NCI-H510A treated with DMSO at 0.1 percent for 48 hours (cell line): ENCODE measurements at places on chromosomes 2 and 18.

DNA sequence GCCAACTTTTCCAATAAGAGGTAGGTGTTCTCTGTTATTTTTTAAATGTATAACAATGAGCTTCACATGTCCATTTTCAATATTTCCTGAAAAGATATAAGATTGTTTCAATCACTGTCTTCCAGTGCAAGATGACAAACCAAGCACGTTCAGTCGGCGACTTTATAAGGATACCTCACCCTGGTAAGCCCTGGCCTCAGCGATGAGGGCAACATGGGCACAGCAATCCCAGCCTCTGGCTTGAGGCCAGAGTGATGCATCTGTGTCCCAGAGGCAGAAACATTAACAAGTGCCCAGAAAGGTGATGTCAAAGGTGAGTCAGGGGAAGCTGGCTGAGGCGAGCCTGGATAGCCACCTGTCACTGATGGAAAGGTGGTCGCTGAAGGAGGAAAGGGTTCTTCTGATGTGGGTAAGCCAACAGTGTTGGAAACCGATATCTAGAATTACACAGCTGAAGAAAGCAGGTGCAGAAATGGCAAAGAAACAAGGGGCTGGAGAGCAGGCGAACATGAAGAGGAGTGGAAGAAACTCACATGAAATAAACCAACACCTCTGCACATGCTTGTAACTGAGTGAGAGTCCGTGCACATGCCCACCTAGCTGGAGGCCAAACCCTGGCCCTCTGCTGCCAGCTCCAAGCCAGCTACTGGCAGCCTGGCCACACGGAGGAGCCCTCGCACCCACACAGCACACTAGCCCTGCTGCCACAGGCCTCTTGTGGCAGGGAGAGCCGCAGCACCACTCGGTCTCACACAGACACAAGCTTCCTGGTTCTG lies 65.5 kb downstream of the FBXO15 start:
- DNase-seq = peak; percentile 85

DNA sequence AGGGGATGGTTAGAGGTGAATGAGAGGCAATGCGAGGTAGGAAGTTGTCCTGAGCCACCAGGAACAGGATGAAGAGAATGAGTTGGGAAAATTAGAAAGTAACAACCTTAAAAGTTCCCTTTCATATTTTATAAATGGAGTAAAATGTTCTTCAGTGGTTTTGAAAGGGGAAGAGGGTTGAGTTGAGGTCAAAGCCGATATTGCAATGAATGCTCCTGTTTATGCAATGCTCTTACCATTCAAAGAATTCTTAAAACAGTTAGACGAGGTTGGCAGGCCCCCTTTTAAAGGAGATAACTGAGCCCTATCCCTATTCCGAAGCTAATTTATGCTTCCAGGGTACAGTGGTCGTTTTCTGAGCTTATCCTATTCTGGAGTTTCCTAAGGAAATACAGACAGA lies 2110.3 kb upstream of the CELF4 start:
- DNase-seq = no peak

DNA sequence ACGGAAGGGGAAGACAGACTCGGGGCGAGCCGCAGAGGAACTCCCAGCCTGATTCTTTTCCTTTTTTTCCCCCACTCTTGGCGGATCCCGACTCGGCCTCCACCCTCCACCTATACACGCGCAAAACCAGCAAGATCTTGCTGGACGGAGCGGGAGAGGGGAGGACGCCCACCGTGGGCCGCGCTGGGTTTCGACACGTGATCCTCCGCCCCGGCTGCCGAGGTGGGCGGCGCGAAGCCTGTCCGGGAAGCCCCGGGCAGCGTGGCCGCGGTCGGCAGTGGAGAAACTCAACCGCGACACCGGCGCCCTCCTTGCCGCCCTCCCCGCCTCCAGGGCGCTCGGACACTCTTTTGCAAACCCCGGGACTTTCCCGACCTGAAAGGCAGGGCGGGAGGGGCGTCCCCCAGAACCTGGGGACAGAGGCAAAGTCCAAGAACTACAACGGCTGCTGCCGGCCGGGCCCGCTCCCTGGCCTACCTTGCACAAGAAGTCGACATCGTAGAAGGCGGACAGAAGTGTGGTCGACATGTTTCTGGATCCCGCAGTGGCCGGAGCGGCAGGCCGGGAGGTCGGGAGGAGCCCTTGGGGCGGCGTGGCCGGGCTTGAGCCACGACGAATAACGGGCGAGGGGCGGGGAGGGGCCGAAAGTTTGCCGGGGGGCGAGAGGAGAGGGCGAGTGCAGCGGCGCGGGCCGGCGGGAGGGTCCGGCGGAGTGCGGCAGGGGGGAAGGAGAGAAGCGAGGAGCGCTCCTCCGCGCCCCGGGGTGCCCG lies 433 bp downstream of the ZFP36L2 start:
- DNase-seq = peak; percentile 30

DNA sequence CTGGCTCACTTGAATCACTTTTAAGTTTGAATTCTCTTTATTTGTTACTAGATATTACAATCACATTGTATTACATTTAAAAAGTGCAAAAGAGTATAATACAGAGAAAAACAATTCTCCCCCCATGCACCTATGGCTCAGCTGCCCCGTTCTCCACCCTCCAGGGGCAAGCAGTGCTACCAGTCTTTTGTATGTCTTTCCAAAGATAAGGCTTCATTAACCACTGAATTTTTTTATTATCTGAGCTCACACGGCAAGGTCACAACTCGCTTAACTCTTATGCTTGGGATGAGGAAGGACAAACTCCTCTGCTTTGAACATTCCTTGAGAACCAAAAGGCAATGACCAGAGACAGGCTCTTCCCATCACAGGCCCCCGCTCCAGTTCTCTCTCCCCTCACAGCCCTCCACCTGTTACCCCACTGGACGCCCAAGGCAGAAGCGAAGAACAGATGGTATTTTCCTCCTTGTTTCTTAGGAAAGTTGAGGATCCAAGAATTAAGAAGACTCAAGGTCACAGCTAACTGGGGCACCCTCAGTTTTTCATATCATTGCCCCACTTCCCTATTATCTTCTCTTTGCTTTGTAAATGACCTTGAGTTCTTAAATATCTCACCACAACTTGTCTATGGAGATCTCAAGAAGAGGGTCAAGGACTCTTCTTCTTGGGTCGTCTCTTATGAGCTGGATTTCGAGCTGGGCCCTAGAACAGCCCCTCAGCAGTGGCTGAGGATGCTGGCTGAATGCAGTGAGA lies 30.1 kb downstream of the SH2D6 start:
- no peak for DNase-seq

DNA sequence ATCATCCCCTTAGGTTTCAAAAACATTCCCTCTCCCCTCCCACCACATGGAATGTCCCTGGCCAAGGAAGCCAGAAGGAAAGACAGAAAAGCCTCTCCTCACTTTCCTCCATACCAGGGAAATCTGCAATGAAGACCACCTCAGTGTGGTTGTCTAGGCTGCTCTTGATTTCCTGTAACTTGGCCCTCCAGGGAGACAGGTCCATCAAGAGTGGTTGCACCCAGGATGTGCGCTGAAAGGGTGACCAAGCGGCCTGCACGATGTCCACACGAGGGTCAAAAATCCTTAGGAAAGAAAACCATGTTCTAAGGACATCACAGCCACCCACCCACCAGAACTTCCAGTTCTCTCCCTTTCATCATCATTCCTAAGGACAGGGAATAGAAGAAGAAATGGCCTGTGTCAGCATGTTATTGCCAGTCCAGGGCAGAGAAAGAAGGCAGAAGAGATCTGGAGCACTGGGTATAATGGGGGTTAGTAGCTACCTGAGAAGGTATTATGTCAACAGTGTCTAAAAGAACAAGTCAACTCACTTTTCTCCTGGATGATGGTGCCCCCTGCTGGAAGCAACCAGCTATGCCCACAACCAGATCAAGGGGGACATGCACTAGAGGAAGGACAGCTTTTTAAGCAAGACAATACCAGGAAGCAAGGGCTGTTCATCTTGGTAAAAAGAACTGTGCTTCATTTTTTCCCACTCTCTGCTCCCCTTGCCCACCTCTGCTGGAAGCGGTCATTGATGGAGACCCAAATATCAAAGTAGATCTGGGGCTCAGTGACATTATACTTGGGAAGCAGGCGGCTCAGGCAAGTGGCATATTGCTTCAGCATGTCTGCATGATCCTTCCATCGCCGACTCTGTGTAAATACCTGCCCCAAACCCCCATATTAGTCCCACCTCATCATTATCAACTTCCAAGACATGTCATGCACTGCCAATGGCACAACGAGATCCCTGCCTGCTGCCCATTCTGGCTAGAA lies 9.3 kb downstream of the GGCX start:
- peak; percentile 85 for DNase-seq

- DNase-seq = no peak
Measured at GRCh38 chr18:47801817-47802216, 128.6 kb downstream of the SMAD2 start.

- DNase-seq = no peak
Measured at GRCh38 chr2:225122007-225122406, 79.7 kb upstream of the DOCK10 start.

GRCh38 chr2:134218930-134219658 lies 34.8 kb upstream of the MGAT5 start:
- peak; percentile 13 for DNase-seq

DNA sequence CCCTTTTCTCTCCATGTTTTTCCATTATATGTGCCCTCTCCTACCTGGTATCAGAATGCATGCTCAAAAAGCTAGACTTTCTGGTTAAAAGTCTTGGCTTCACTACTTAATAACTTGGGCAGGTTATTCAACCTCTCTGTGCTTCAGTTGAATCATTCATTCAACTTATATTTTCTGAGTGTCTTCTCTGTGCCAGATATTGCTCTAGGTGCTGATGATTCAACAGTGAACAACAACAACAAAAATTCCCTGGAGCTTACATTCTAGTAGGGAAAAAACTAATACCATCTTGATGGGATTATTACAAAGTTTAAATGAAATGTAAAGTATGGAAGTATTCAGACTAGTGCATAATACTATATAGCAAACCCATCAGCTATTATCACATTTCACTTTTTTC lies 55.2 kb downstream of the SOS1 start:
- DNase-seq = no peak

- no peak for DNase-seq
Measured at GRCh38 chr18:76264198-76264875, 230.7 kb downstream of the ZNF516 start.

DNA sequence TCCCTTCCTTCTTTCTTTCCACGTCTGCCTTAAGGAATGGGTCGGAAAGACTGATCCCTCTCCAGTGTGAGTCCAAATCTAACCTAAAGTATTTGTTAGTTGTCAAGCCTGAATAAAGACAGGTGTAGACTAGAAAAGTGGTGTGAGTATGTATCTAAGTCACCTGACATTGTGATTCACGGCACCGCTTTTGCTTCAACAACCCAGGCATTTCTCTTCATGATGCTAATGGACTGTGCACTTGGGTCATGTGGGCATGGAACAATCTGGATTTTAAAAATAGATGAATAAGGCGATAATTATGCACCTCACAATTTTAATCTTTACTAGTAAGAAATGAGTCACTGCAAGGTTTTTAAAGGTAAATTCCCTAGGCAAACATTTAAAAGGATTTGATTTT lies 107.5 kb downstream of the LIPG start:
- no peak for DNase-seq

DNA sequence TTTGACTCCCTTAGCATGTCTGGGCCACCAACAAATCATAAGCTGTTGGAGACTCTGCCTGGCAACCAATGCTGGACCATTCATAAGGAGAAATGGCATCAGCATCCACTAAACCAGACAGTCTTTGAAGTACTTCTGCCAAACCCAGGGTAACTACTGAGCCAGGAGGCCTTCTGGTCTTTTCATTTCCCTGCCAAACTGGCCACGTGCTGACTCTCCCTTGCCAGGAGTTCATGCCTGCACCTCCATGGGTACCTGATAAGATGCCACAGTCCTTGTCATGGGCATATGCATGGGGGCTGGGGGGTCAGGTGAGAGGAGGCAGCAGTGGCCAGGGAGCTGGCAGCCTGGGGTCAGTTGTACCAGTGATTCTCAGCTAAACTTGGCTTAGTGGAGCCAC lies 34.2 kb upstream of the DAPL1 start:
- no peak for DNase-seq

DNA sequence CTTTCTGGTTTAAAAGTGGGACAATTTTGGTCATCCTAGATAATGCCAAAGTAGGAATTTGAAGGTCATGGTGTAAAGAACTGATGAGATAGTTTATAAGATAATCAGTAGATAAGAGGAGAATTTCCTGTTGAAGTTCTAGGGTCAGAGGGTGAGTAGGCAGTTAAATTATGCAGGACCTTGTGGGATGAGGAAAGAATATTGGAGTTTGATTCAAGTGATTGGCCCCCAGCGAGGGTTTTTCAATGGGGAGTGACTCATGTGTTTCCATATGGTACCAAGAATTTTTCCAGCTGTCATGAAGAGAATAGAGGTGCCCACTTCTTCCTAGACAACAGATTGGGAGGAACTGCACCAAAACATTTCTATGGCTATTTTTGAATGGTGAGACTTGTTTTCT lies 940.2 kb upstream of the ZEB2 start:
- DNase-seq = no peak

- DNase-seq = no peak
Measured at GRCh38 chr2:241310917-241311566, 4.4 kb downstream of the HDLBP start.

GRCh38 chr18:55266981-55267380 lies 307.7 kb upstream of the CCDC68 start:
- no peak for DNase-seq

DNA sequence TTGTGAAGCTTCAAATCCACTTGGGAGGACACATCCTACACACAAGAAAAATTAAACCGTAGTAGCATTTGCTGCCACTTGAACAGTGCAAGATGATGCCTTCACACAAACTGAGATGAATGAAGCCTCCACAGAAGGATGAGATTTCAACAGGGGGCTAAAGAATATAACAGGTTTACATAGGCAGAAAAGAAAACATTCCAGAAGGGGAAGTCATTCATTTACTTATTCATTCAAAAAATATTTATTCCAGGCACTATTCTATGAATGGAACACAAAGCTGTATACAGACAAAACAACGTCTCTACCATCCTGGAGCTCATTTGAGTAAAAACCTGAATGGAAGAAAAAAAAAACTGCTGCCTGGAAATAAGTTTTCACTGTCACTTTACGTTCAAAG lies 170.5 kb downstream of the CDH20 start:
- no peak for DNase-seq

DNA sequence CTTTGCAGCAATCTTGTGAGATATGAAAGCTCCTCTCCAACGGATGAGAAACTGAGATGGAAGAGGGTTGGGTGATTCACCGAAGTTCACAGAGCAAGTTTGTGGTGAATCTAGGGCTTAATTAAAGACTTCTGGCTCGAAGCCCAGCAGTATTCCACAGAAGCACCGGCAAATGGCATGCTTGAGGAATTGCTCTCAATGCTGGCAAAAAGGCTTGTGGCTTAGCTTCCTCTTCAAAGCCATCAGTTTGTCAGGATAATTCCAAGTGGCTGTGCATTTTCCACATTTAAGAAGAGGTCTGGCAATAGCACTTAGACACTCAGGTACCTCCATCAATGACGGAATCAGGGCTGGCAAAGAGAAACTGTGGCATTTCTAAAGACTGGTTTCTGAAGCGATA lies 98.7 kb upstream of the SLC66A3 start:
- DNase-seq = peak; percentile 48

- DNase-seq = no peak
Measured at GRCh38 chr2:86028766-86029381, 76.8 kb downstream of the POLR1A start.

DNA sequence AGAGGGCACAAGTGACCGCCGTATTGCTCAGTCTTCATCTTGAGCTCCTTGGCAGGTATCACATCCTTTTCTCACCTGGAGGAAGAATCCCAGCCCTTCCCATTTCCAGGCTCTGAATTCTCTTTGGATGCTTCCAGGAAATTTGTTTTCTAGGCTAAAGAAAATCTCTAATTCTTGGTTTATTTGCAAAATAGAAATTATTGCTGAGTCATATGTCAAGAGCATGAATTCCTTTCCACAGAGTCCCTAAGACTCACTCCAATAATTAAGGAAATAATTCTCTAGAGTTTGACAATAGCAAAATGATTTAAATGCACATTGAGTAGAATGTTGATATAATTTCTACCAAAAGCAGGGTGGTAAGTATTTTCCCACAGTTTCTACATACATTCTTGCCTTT lies 16.3 kb upstream of the CCDC68 start:
- DNase-seq = no peak
